ENCODE measurements at places on chromosomes 4 and X.
A peak's percentile ranks its signal among the peaks of the same experiment; 100 is the strongest.

DNA sequence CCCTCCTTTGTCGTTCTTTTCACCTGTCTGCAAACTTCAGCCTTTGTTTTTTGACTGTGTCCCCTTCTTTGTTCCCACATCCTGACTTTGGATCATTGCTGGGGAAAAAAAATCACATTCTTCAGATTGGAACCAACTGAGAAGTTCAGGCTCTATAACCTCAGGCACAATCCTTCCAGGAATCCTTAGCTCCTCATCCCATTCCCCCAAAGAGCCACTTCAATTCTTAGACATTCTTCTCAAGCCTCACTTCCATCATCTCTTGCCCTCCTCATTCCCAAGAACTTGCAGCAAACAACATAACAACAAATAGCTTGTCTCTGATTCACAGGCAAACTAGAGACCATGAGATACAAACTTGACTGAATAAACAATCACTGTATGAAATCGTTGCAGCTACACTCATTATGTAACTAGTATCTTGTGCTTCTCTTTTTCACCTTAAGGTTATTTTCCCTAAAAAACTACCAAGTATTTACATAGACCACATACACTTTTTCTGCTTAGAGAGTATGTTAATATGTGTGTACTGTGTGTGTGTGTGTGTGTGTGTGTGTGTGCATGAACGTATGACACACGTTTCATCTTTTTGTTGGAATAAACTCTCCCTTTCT, 26.4 kb upstream of the PGM2 start:
- no peak for DNase-seq

- DNase-seq = no peak
These were observed 56.6 kb upstream of the TNIP3 start for GRCh38 chr4:121220698-121221097.

GRCh38 chrX:99795495-99795894, 614.6 kb downstream of the PCDH19 start:
- DNase-seq = no peak

- peak; percentile 20 for DNase-seq
These were observed at the start of gene MTMR1 for GRCh38 chrX:150692831-150693724. Gene MTMR1, plus strand, starts transcription at chrX:150693396. Its CDS starts 135 bp downstream, at chrX:150693531.

DNA sequence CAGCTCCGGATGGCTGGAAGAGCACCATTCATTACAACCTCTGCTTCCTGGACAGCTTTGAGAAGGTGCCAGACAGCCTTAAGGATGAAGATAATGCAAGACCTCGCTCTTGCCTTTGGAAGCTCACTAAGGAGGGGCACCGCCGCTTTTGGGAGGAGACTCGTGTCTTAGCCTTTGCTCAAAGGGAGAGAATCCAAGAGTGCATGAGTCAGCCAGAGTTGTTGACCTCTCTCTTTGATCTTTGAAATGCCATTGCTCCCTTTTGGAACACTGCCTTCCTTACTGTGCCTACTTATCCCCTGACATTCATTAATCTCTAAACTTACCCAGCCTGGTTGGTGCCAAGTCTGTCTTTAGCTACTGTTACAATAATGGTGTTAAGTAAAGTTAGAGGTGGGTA, 1.2 kb downstream of the FOXR2 start:
- no peak for DNase-seq

DNA sequence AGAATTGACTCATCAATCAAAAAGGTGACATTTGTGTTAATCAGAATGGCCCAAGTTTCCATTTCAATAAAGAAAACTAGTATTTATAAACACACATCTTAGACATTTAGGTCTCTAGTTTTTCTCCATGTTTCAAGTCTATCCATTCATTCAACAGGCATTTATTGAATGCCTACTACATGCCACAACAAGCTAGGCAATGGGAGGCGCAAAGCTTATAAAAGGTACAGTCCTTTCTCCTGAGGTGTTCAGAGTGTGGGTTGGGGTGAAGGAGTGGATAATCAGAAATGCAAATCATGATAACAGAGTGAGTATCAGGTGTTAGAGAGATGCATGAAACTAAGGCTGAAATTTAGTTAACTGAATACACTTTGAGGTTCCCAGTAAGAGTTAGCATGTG, 78.0 kb downstream of the HCCS start:
- no peak for DNase-seq

DNA sequence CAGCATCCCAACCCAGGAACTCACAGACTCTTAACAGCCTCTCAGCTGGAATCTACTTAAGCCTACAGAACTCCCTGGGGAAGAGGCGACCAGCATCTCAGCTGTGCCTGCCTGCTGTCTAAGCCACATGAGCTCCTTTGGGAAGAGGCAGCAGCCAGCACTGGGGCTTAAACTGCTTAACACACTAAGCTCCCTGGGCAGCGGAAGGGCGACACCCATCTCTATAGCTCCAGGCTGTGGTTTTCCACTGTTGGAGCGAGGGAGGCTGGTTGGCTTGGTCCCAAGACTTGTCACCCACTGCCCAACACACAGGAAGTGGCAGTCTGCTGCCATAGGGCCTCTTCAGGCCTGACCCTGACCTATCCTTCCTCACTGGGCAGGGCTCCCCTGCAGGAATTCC, 1544.1 kb upstream of the ADGRL3 start:
- no peak for DNase-seq

DNA sequence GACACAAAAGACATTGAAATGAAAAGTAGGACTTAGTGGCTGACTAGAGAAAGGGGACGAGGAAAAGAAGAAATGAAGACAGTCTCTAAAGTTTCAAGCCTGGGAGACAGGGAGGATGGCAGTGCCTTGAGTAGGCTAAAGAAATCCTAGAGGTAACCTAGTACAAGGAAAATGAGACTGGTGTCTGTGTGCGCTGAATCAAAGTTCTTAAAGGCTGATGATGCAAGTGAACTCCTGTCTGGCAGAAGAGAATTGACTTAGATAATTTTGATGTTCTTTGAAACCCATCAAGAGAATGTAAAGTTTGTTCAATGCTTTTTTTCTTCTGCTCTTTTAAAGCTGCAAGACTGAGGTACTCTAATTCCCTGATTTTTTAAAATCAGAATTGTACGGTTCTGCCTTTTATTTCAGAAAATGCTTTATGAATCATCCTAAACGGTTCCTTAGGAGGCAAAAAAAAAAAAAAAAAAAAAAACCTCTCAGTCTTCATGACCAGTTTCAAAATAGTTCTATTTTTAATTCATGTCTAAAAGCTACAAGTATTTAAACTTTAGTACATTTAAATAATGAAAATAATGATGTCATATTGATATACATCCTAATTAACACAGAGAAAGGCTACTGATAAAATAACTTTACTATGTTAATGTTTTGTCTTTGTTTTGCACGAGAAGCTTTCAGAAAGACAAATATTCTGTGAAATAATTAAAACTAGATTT, 189.8 kb downstream of the PPP3CA start:
- no peak for DNase-seq

- DNase-seq = no peak
These were observed 1.9 kb upstream of the G3BP2 start for GRCh38 chr4:75675004-75675531.

- DNase-seq = no peak
These were observed 101.2 kb upstream of the KLF3 start for GRCh38 chr4:38562751-38563198.

DNA sequence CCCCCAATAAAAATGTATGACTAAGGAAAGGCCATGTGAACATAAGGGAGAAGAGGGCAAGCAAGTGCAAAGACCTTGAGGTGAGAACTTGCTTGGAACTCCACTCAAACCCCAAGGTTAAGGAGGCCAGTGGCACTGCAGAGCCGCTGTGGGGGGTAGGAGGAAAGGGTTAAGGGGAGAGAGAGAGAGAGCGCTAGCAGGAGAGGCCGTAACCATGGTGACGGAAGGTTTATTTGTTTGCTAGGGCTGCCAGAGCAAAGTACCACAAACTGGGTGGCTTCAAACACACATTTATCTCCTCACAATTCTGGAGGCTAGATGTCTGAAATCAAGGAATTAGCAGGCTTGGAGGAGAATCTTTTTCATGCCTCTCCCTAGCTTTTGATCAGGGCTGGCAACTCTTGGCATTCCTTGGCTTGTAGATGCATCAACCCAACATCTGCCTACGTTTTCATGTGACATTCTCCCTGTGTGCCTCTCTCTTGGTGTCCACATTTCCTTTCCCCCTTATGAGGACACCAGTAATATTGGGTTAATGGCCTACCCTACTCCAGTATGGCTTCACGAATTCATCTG, 35.2 kb downstream of the SMIM20 start:
- DNase-seq = no peak

DNA sequence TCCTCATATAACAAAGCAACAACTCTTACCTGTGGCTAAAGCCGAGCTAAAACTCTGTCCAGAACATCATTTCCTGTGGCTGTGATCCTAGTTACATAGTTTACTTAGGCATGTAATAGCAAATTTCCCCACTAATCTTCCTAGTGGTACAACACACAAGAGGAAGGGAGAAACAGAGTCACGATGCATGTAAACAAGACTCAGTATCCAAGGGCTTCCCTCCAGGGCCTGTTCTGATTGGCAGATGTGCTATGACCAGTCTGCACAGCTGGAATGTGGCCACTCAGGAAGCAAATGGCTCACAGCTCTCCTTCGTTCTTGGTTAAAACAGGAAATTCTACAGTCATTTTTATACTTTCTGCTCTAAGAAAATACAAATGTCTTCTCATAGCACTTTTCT, 49.2 kb upstream of the PRSS48 start:
- DNase-seq = no peak

- DNase-seq = no peak
These were observed 6.7 kb upstream of the WFS1 start for GRCh38 chr4:6262847-6263487.

DNA sequence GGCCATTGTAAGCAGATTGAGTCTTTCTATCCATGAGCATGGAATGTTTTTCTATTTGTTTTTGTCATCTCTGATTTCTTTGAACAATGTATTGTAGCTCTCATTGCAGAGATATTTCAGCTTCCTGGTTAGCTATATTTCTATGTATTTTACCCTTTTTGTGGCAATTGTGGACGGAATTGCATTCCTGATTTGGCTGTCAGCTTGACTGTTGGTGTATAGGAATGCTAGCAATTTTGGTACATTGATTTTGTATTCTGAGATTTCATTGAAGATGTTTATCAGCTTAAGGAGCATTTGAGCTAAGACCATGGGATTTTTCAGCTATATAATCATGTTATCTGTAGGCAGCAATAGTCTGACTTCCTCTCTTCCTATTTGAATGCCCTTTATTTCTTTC, 154.6 kb downstream of the GUCY2F start:
- DNase-seq = no peak

DNA sequence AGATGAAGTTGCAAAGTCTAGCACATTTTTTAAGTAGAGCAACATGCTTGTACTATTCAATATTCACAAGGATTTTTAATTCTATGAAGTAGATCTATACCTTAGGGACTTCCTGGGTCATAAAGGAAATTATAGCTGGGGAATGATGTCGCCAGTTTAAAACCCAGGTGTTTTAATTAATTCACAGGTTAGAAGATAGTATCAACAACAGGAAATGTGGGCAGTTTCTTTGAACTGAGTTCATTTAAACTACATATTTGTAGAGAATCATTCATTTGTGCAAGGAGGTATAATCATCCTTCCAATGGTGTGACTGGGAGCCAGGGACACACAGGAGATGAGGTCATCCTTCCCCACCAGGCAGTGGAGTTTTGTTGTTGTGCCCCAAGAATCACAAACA, 181.3 kb upstream of the KLF3 start:
- DNase-seq = no peak

- no peak for DNase-seq
These were observed 5.3 kb upstream of the PYURF start for GRCh38 chr4:88528861-88529260.

DNA sequence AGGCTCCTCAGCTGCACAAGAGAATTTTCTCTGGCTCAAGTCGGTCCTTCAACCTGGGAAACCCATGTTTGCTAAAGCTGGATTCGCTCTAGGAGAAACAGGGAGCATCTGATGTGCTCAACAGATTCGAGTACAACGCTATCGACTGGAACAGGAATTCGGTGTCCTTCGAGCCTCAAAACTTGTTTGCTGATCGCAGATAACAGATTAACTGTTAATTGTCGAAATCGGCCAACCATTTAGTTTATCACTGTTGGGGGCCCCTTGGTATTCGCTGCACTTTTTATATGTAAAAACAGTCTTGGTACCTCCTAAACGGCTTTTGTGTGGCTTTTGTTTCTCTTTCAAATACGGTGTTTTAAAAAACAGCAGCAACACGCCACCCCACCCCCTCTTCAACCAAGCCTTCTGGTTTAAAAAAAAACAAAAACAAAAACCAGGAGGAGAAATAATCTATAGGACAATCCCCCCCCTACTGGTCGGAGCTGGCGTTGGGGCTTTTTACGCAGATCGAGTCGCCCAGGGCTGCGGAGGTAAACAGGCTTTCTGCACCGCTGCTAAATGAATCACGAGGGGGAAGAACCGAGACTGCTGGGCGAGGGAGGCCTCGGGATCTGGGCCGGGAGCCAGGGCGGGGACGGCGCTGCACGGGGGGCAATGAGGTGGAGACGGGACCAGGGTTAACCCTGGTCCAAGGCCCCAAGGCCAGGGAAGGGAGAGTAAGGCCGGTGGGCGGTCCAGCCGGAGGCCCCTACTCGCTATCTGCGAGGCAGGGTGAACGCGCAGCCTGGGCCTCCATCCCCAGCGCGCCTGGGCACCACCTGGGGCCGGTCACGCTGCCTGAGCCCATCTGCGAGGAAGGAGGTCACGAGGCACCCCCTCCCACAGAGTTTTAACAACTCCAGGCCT, 71.7 kb upstream of the BCOR start:
- peak; percentile 55 for DNase-seq

DNA sequence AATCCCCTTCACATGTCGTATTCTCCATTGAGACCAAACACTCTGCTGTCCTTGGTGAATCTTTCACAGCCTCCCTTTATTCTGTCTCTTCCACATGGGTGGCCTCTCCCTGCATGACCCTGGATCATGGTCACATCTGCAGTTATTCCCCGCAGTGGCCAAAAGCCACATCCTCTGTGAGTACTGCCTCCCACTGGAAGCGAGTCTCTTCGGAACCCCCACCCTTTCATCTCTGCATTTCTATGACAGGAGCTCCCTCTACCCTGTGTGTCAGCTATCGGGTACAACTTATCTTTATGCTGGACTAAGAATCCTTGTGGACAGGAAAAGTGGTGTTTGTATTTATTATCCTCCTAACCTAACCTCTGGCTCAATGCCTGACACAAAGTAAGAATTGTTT, 48.6 kb upstream of the SHISA3 start:
- DNase-seq = no peak

DNA sequence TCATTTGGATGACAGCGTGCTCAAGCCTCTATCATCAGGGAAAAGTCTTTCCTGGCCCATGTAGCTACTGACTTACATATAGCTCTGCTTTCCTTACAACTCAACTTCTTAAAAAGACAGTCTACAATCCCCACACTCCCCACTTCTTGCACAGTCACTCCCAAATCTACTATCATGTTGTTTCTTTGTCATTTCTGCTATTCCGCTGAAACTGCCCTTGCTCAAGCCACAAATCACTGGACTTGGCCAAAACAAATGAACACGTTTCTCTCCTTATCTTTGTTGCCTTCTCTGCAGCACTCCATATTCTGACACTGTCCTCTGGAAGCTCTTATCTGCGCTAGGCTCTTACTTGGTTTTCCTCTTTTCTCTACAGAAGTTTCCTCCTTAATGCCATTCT, 28.2 kb downstream of the GPRIN3 start:
- no peak for DNase-seq

GRCh38 chr4:6495736-6496135, 23.3 kb upstream of the PPP2R2C start:
- no peak for DNase-seq

Measured in stimulated activated CD8-positive, alpha-beta memory T cell treated with anti-CD3 and anti-CD28 coated beads, Interleukin-7, amount 100 ng/mL, for 1 hour (primary cell).